ENCODE measurements at places on chromosomes 7 and 10.

DNA sequence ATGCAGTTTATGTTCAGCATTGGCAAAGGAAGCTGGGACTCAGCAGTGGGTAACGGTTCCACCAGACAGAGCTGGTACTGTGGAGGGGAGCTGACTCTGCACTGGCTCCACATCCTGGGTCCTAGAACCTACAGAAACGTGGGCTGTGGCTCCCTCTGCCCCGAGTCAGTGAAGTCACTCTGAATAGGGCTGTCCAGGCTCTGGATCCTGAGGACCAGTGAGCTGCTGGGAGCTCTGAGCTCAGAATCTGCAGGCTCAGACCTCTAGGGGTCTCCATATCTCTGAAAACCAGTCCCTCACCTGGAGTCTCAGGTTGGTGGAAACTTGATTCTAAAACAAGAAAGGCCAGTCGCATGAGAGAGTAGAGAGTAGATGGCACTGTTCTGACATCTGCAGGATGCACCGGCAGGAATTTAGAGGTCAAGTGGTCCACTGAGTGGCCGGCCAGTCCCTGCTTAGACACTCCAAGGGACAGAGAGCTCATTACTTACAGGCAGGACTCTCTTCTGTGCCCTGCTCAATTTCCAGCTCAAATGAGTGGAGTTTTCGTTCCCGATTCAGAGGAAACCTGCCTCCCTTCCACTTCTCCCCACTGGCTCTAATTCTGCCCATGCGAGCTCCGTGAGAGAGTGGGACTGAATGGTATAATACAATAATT is 18.6 kb downstream of the NPFFR1 start:
- no peak for DNase-seq

- DNase-seq = no peak
These were observed 66.9 kb downstream of the GALNT17 start for GRCh38 chr7:71198887-71199286.

- DNase-seq = no peak
These were observed 206.6 kb downstream of the LSM5 start for GRCh38 chr7:32283546-32283945.

- no peak for DNase-seq
These were observed 476.5 kb upstream of the POT1 start for GRCh38 chr7:125406111-125406510.

GRCh38 chr10:75999001-75999400 is 567.6 kb downstream of the LRMDA start:
- no peak for DNase-seq
